Cardiac ventricle fibroblast (primary cell): ENCODE measurements at places on chromosomes 7 and 10. TPM values are rescaled to one million over a fixed set of nuclear protein-coding genes. Genes with fewer than 3 reads are reported as not detected.

Gene IFIT1
- 8.5 and 13.6 TPM in 2 replicates for total RNA-seq

Gene SFMBT2
- 1.2 and 2.9 TPM in 2 replicates for total RNA-seq

Gene TMEM178B
- under 0.01 and 0.06 TPM in 2 replicates for total RNA-seq

Gene FAM237B
- total RNA-seq = not detected in 2 replicates

Gene PRLHR
- total RNA-seq = not detected in 2 replicates

Gene AKR1C1
- 475 and 603 TPM in 2 replicates for total RNA-seq

Gene TAS2R16
- total RNA-seq = not detected in 2 replicates

Gene PRSS37
- total RNA-seq = not detected in 2 replicates

Gene KDM7A
- 3.6 and 4.5 TPM in 2 replicates for total RNA-seq

Gene KEL
- 0.05 TPM in 1 of 2 replicates, not detected in the other for total RNA-seq

Gene PODXL
- total RNA-seq = 2.5 and 3.7 TPM in 2 replicates

Gene FGFR2
- 0.15 TPM in 1 of 2 replicates, not detected in the other for total RNA-seq

Gene JAZF1
- 9.0 and 10.5 TPM in 2 replicates for total RNA-seq

Gene PIP
- total RNA-seq = not detected in 2 replicates

Gene MLXIPL
- total RNA-seq = 0.54 TPM in 1 of 2 replicates, not detected in the other

Gene CCDC172
- not detected in 2 replicates for total RNA-seq

Gene WNT8B
- not detected in 2 replicates for total RNA-seq
